ENCODE measurements at places on chromosomes 7 and 10.

DNA sequence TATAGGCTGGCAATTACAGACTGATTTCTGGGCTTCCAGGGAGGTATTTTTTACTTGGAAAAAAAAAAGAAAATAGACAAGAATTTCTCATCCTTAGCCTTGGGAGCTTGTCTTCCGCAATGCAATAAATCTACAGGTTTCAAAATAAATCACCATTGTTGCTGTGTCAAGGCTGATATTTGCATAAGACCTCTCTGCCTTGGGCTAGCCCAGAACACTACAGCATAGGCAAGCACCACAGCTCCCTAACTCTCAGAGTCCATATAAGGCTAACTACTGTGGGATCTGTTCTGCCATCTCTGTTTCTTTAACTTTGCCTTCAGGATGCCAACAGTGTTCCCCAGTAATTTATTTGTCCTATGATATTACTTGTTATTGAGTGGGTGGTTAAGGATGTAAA lies 64.4 kb downstream of the ZWINT start:
- no peak for DNase-seq

DNA sequence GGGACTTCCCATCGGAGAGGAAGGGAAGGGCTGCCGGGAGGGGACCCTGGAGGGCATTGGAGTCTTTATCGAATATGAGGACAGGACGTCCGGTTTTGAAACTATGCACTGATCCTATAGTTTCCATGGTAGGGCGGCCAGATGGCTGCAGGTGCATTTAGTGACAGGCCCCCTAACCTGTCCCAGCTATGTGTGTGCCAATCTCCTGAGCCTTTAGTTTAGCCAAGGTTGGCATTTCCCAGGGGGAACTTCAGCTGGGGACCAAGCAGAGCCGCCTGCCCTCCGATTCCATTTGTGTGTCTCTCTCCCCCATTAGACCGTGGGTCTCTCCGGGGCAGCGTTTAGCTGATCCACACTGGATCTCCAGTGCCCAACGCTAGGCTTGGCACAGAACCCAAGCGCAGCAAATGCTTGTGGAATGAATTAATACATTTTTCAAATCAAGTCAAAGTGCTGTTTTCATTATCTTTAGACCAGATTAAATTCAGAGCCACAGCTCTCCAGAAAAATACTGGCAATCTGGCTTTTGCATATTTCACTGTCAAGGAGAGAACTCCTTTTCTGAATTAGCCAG lies 19.9 kb downstream of the TMEM270 start:
- DNase-seq = no peak

DNA sequence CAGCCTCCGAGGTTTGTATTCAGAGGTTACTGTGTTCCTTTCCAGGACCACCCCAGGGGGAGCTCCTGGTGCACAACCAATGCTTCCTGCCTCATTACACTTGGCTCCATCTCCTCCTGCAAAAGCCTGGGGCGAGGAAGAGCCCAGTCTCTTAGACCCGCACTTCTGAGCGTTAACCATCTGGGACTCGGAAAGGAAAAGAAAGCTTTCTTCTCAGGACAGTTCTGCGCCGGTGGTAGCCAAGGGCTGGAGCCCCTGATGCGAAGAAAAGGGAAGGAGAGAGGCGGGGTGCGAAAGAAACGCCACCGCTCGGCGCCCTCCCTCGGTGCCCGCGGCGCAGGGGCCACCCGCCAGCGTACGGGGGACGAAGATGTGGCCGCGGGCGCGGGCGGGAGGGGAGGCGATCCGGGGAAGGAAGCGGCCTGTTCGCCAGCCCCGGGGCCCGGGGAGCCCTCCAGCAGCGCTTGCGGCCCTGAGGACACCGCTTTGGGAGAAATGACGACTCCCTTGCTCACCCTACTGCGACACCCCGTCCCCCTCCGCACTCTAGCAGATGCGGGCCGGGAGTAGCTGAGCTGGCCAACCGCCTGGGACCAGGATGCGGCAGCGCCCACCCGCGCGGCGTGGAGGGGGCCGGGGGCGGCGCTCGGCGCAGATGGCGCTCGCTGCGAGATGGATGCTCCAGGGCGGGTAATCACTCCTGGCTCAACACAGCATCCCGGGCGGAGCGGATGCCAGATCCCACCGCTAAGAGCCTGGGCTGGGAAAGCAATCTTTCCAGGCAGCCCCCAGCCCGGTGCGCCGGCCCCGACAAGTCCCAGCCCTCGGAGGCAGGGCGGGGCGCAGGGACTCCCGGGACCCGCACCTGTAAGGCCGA lies 1.3 kb downstream of the NRCAM start:
- no peak for DNase-seq

DNA sequence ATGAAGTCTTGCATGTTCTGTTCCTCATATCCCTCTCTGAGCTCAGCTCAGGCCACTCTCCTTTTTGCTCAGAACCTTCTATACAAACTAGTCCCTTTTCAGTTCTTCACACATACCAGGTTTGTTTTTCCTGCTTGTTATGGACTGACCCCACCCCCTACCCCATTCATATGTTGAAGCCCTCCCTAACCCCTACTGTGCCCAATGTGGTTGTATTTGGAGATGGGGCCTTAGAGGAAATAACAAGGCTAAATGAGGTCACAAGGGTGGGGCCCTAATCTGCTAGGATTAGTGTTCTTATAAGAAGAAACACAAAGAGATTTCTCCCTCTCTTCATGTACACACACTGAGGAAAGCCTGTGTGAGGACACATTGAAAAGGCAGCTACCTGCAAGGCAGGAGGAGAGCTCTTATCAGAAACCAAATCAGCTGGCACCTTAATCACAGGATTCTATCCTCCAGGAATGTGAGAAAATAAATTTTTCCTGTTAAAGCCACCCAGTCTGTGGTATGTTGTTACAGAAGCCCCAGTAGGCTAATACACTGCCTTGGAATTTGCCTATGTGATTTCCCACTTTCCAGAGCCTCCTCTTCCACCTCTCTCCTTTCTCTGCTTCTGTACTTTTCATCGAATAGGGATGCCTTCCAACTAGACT lies 67.3 kb upstream of the DNAJB12 start:
- DNase-seq = no peak

GRCh38 chr10:117312430-117312829 lies 62.8 kb downstream of the PDZD8 start:
- no peak for DNase-seq

GRCh38 chr7:1973321-1974251 lies 259.2 kb downstream of the MAD1L1 start:
- DNase-seq = no peak

DNA sequence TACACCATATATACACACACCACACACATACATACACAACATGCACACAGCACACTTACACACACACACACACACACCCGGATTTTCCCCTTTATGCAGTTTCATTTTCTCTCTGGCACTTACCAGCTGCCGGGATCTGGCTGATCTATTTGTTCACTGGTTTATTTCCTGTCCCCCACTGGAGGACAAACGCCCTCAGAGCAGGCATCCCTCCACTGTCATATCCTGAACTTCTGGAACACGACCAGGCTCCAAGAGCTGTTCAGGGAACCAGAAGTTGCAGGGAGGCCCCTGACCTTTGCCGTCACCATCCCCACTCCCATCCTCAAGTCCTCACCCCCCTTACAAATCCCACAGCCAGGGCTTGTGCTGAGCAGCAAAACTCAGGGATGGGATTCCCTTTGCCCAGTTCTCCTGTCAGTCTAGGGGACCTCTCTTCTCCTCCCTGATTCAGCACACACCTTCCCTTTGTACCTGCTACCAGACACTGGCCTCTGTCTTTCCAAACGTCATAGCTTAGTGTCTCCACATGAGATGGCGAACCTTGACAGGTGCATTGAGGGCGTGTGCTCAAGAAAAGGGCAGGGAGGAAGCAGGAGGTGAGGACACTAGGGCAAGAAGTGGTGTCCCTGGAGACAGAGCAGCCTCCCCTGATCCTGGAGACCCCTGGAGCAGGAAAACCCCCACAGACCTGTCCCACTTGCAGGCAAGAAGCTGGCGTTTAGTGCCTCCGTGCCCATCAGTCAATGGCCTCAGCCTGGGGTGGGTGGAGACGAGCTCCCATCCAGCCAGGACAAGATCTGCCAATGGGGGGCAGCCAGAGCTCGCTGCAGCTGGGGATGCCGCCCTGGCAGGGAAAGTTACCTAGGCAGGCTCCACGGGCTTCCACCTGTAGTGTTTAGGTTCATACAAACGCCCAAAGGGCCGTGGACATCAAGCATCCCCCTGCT lies 12.7 kb upstream of the DOCK1 start:
- no peak for DNase-seq

- peak; percentile 23 for DNase-seq
Measured at GRCh38 chr10:111360260-111360925, 283.6 kb downstream of the ADRA2A start.

GRCh38 chr7:92754919-92755581 lies 81.3 kb downstream of the CDK6 start:
- DNase-seq = no peak

GRCh38 chr7:40232242-40232893 lies 97.6 kb downstream of the SUGCT start:
- DNase-seq = peak; percentile 2

DNA sequence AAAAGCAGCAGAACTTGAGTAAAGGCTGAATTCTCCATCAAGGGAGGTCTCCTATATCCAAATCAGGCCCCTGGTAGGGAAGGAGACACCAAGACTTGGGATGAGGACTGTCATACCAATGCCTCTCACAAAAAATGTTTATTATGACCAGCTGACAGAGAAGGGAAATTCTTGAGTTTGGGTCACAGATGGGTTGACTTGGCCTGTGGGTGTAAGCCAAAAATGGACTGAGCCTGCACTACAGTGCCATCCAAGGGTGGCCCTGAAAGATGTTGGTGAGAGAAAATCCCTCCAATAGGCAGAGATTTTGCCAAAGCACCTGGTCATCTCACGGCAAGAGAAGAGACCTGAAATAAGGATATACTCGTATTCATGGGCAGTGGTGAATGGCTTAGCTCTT lies 27.0 kb upstream of the PPIF start:
- DNase-seq = no peak

DNA sequence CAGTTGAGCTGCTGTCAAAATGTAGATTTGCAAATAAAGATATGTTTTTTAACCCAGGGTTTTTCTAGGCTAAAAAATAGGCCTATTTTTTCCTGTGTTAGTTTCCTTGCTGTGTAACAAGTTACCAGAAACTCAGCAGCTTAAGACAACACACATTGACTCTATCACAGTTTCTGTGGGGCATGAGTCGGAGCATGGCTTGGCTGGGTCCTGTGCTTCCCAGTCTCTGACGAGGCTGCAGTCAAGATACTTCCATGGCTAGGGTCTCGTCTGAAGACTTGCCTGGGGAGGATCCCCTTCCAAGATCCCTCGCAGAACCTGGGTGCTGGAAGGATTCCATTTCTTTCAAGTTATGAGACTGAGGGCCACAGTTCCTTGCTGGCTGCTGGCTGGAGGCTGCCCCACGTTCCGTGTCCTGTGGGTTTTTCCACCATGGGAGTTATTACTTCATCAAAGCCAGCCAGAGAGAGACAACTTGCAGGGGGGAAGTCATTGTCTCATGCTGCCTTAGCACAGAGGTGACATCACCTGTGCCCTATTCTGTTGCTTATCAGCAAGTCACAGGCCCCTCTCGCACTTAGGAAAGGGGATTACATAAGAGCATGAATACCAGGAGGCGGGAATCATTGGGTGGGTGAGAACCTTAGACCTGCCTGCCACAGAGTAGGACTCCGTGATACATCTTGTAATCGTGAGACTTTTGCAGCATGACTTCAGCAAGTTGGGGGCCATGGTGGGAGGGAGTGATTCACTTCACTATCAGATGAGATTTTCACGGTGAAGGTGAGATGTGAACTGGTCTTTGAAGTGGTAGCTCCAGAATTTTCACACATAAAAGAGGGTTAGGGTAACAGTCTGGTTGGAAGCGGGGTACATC lies 77.9 kb downstream of the CCNY start:
- DNase-seq = no peak

- DNase-seq = no peak
Measured at GRCh38 chr7:41881331-41882130, 178.6 kb upstream of the INHBA start.

- no peak for DNase-seq
Measured at GRCh38 chr10:44923611-44924010, 12.5 kb downstream of the TMEM72 start.

- no peak for DNase-seq
Measured at GRCh38 chr10:90041585-90041984, 340.2 kb downstream of the KIF20B start.

GRCh38 chr7:133676805-133677370 lies 424.0 kb downstream of the EXOC4 start:
- no peak for DNase-seq

DNA sequence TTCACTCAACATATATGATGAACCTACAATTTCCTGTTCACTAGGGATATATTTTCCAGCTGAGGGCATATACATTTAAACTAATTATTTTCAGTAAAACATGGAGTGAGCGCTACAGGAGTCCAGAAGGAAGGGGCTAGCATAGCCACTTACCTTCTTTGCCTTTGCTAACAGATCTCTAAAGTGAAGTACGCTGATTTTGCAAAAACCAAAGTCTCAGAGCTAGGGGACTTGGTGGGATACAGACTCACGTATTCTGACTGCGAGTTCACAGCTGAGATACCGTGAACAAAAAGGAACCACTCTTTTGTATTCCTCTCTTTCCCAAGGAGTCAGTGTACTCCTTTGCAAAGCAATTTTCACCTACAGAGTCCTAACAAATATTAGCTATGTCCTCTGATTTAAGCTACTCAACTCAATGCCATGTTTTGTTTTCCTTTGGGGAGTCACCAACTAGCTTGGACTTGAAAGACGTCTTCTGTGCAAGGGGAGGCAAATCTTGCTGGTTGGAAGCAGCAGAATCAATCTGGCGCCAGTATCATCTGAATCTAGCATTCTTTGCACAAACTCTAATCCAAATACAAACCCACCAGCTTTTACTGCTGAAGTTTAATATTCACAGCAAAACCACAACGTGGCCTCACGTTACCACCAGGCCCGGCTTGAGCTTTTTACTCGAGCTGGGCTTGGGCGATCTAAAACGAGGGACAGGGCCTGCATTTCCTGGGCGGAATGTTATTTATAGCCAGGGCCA lies 657 bp downstream of the CDNF start:
- no peak for DNase-seq

GRCh38 chr10:59908808-59909143 lies 2.4 kb upstream of the CCDC6 start:
- no peak for DNase-seq

- DNase-seq = no peak
Measured at GRCh38 chr10:30154561-30154960, 95.2 kb upstream of the JCAD start.

DNA sequence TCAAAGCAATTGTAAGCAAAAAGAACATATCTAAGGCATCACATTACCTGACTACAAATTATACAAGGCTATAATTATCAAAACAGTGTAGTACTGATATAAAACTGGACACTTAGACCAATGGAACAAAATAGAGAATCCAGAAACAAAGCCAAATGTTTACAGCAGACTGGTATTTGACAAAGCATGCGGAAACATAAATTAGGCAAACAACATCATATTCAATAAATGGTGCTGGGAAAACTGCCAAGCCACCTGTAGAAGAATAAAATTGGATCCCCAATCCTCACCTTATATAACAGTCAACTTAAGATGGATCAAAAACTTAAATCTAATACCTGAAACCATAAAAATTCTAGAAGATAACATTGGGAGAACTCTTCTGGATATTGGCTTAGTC lies 240.8 kb upstream of the POM121L12 start:
- DNase-seq = peak; percentile 48
